ENCODE measurements at places on chromosomes 7 and 10.

DNA sequence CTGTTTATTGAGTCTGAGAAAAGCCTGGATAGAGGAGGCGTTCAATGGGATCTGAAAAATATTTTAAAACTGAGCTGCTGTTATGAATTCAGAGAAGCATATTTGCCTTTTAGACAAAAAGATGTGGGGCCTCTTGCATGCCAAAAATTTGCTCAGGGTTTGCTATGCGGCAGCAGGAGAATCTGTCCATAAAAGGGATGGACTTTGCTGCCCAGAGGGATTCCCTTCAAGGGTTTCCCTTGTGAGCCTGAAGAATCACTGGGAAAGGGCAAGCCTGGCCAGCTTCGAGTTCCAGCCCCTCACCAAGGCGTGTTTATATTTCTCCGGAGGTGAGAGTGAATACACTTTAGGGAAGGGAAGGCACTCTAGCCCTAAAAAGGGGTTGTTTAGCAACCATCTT, 55.5 kb upstream of the CALD1 start:
- DNase-seq, result no peak

DNA sequence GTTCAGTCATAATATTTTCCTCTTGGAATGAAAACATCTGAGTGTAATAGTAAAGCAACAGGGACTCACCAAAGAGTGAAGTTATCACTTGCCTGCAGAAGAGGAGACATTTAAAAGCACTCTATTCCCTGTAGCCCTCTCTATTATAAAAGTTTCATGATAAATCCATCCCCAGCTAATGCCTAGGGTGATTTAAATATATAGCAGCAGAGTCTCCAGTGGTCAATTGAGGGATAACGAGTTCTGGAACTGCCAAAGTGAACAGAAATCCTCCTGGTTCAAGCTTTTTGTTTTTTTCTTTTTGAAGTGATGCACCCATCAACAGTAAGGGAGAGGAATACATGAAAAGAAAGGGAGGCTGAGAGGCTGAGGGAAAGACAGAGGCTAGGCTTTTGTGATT, 87.3 kb downstream of the EVX1 start:
- no peak for DNase-seq

- DNase-seq, result no peak
Observed at GRCh38 chr7:66553001-66553400, 75.7 kb upstream of the KCTD7 start.

DNA sequence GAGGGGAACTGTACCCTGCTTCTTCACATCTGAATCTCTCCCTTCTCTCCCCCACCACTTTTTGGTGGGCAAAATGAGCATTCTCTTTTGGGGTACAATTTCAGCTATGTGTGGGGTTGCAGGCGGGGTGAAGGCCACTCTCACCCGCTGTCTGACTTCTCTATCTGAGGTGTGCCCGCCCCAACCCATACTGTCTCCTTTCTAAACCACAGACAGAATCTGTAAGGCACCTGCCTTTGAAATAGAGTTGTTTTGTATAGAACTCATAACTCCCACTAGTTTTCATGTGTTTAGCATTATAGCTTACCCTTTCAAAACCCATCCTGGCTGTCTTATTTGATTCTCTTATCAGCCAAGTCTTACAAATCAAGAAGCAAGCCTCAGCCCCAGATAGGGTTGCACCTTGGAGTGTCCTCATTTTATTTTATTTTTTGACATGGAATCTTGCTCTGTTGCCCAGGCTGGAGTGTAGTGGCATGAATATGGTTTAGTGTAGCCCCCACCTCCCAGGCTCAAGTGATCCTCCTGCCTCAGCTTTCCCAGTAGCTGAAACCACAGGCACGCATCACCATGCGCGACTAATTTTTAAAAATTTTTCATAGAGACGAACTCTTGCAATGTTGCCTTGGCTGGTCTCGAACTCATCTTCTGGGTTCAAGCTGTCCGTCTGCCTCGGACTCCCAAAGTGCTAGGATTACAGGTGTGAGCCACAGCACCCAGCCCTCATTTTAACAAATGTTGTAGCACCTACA, 11.9 kb downstream of the TSPAN14 start:
- no peak for DNase-seq

GRCh38 chr10:9305018-9305655, 1250.6 kb downstream of the GATA3 start:
- no peak for DNase-seq

- DNase-seq, result no peak
Observed at GRCh38 chr10:27661514-27662286, 83.9 kb downstream of the MKX start.

GRCh38 chr7:1053002-1053411, 8.7 kb downstream of the GPR146 start:
- DNase-seq, result no peak

DNA sequence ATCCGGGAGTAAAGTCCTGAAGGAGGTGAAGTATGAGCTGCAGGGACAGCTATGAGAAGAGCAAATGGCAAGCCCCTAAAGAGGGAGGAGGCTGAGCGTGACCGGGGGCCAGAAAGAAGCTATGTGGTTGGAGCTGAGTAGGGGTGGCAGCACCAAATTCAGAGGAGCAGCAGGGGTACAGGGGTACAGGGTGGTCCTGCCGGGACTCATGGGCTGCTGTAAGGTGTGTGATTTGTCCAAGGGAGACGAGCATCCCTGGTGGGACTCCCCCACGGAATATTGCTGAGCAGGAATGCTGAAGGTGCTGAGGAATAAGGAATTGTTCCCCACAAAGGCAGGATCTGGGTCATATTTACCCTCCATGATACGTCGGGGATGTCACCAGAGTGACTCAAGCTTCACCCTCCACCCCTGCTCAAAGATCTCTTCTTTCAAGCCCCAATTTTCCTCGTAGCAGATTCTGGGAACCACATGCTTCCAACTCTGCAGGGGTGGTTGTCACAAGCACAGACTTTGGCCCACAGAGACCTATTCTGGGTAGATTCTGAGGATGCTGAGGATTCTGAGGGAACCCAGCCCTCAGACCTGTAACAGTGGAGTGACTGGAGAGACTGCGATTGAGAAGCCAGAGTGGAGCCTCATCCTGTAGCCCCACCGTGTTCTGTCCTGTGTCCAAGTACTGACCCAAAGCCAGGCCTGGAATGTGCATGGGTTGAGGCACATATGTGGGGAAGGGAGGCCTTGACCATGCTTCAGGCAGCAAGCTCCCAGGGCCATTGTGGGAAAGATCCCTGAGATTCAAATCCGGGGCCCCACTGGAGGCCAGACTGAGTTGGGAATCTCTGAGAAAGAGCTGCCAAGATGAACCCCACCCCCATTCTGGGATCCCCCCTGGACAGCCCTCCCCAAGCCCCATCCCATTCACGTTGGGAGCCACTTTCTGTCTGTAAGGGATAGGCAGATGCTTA, 4.2 kb downstream of the SFTPD start:
- DNase-seq, result no peak

DNA sequence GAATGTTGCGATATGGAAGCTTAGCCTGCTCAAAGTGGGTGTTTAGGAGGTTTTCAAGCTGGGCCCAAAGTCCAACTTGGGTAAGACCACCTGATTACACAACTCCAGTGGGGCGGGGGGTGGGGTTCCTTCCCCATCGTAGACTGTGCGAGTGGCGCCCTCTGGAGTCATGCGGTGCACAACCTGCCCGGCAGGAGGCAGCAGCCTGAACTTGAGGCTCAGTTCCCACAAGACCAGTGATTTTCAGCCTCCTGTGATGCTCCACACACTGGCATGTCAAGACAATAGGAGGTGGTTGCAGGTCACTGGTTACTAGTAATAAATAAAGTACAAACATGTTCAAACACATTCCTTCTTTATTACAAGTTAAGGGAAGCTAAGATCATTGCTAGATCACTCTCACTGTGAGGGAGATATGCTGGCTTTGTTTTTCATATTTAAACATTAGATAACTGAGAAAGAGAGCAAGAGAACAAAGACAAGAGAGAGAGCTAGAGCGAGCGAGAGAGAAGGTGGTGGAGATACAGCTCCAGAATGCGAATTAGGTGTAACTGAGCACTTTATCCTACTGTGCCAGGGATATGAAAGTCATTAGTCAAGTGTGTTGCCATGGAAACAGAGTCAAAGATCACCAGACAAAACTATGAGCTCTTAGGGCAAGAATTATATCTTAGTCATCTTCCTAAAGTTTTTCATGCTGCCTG, 97.4 kb upstream of the BMPER start:
- no peak for DNase-seq

- no peak for DNase-seq
Observed at GRCh38 chr7:26153823-26154783, 2.1 kb downstream of the NFE2L3 start.

GRCh38 chr10:74255214-74255613, 104.2 kb downstream of the ADK start:
- no peak for DNase-seq

DNA sequence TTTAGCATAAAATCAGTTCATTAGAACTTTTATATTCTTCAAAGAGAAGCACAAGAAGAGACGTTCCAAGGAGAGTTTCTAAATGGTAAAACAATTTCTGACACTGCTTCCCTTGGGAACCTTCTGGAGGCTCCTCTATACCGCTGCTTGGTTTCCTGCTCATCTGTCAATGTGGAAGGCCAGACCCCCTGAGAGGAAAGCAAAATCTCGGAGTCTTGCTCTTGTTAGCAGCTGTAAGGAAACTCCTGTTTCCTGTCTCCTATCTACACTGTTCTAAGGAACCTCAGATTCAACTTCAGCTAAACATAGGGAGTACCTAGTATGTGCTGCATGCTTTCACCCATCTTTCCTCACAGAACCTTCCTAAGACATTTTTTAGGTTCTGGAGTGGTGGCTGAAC, 322.2 kb downstream of the BMPER start:
- DNase-seq, result no peak

DNA sequence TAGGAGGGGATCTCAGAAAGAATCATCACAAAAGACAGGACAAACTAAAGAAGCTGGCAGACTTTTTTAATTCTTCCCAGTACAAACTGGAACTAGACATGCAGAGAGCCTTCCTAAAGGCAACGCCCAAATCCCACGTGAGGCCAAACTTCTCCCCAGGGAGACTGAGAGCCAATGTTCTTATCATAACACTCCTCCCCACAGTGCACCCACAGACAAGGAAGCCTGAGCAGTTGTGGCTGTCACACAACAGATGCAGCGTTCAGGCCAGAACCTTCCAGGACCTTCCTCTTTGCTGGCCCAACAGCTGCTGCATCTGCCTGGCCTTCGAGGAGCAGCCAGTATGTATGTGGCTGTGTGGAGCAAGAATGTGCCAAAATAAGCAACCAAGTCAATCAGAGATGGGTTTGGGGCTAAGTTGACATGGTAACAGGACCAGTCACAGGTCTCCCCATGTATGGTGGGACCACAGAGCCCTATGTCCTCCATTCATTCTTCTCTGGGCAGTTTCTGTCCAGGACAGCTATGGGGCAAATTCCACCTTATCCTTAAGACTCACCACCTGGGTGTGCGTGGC, 34.9 kb downstream of the SRPK2 start:
- DNase-seq, result peak; percentile 16

- DNase-seq, result no peak
Observed at GRCh38 chr7:6658618-6659345, 21.7 kb downstream of the ZNF316 start.

- no peak for DNase-seq
Observed at GRCh38 chr7:81273601-81274397, 354.9 kb upstream of the SEMA3C start.

DNA sequence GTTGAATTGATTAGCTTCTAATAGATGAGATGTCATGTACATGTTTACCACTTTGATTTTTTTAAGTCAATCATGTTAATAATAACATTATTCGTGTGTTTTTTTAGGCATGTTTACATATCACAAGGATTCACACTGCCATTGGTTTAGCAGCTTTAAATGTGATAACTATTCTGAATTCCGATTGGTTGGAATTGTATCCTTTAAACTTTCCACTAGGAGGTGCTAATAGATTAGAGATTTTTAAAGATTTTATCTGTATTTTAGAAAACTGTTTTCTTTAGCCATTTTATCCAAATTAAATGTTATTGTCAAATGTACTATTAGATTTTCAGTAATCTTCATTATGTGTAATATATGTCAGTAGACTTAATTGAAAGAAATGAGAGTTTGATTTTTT, 83.2 kb downstream of the HECTD2 start:
- DNase-seq, result no peak

- no peak for DNase-seq
Observed at GRCh38 chr10:11746883-11747539, 4.8 kb downstream of the ECHDC3 start.

GRCh38 chr7:43112941-43113621, 634 bp downstream of the HECW1 start:
- peak; percentile 31 for DNase-seq

DNA sequence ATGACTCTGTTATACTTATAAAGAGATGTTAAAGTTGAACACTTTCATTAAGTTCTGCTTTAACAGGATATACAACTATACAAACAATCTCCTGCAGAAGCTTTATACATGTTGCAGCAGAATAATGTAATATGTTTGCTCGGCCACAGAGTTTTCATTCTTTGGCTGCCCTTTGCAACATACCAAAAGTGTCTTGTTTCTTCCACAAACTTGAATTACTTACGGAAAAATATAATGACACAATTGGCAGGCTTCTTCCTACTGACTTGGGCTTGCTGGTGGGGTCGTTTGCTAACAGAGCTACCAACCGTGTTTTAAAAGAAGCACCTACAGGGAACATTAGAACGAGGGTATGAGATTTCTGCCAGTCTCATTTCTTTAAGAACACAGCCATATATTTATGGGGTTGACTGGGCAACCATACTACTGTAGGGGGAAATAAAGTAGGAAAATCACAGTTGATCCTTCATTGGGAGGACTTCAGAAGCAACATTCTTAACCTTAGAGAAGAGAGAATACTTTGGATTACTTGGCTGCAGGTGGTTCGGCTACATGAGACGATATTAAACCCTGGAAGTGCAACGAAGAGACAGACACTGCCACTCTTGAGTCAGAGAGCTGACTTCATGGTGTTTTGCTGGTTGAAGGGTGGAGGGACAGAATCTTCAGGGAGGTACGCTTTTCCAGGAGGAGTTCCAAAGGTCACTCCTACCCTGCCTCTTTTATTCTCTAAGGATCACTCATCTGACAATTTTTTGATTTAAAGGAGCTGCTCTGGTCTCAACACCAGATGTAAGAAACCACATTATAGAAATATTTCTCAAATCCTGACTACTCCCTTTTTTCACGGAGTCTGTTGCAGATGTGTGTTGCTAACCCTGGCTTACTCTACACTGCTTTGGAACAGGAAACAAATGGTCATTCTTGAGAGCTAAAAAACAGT, 123.9 kb downstream of the SEMA3C start:
- DNase-seq, result no peak

DNA sequence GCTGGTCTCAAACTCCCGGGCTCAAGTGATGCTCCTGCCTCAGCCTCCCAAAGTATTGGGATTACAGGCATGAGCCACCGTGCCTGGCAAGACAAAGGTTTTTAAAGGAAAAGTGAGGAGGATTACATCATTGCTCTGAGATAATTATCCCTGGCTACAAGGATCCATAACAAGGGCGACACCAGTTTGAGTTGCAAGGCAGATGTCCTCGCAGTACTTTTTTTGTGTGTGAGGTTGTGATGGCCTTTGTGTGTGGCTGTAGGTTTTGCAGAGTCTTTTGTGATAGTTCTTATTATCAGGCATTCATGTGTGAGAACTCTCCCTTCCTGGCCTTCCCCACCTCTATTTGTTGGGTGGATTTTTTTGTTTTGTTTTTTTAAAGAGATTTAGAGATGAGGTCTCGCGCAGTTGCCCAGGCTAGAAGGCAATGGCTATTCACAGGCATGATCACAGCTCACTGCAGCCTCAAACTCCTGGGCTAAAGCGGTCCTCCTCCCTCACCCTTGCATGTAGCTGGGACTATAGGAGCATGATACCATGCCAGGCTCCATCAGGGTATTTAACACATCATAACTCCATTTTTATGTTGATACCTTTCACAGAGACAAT, 10.0 kb downstream of the BTBD16 start:
- DNase-seq, result no peak

All from brain pericyte (primary cell).